Activated naive CD4-positive, alpha-beta T cell treated with anti-CD3 and anti-CD28 coated beads, Interleukin-2, amount 50 U/mL, for 72 hours (primary cell): ENCODE measurements at places on chromosomes 6 and 20. TPM values are rescaled to one million over a fixed set of nuclear protein-coding genes. Genes with fewer than 3 reads are reported as not detected.

COL21A1 gene
- not detected for total RNA-seq

BMP7 gene
- not detected for total RNA-seq

FOXC1 gene
- total RNA-seq: 0.10 TPM

TPD52L1 gene
- 0.87 TPM for total RNA-seq

HRH3 gene
- total RNA-seq: not detected
